ENCODE measurements at places on chromosomes 3 and 15. TPM values are rescaled to one million over a fixed set of nuclear protein-coding genes. Genes with fewer than 3 reads are reported as not detected.

TRPM1 gene
- total RNA-seq, result 3.2 TPM

SCN5A gene
- total RNA-seq, result not detected

SOX2 gene
- not detected for total RNA-seq

PLA2G4D gene
- 0.61 TPM for total RNA-seq

GPR149 gene
- total RNA-seq, result 3.2 TPM

PIF1 gene
- total RNA-seq, result 37.9 TPM

AMT gene
- total RNA-seq, result 0.14 TPM

DNA sequence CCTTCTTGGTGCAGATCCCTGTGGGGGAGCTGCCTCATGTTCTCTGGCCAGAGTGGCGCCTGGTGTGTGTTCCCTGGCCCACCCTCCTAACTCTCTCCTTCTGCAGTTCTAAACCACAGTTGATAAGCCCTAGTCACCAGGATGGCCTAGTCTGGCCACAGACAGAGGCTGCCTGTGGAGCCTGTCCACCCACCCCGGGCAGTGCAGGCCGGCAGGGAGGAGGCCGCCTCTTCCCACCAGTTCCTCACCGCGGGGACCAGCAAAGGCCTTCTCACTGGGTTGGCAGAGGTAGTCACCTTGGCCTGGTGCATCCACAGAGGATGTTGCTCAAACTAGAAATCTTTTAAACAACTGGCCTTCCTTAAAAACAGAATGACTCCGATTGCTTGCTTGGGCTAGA lies 276.4 kb upstream of the TTC14 start:
- no peak for DNase-seq

DNA sequence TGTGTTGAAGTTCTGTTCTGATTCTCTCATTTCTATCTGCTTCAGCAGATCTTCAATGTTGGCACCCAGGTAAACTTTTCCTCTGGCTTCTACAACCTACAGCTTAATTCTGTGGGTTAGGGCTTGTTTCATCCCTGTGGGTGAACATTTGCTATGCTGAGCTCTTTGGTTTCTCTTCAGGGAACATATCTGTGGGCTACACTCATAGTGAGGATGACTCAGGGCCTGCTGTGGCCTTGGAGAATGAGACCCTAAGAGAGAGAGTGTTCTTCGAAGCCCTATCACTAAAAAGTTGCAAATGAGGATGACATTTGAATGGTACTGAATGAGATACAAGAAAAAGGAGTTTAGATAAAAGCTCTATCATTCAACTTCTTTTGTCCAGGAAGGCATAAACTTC lies 346.2 kb upstream of the CBLB start:
- no peak for DNase-seq

DNA sequence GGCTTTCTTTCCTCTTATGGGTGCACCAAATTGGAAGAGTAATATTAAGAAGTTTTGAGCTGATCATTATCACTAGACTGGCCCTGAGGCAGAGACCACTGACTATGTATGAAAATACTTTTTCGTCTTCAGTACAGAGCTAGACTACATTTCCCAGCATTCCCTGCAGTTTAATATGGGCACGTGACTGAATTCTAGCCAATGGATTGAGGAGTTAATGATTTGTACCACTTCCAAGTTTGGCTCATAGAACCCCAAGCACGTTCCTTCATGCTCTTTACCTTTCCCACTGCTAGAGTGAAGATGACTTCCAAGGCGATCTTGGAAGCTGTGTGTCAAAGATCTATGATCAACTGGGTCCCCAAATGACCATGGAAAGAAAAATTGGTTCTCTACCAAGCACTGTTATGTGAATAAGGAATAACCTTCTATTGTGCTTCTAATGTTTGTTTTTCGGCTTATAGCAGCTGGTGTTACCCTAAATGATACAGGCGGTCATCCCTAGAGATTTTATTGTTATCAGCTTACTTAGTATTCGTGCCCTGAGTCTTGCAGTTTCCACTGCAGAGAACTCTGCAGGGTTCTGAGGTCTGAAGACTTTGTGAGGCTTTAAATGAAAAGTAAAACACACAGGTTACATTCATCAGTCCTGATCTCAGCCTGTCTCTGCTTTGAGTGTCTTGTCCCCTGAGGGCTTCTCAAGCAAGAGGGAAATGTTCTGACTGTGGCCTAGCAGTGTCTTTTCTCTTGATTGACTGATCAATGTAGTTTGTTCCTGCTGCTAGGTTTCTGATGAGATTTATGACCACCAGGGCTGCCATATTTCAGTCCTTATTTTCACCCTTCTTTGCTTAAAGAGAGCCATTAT lies 486.8 kb downstream of the PDCD6IP start:
- no peak for DNase-seq

- DNase-seq, result no peak
These were observed 102.7 kb downstream of the ASB7 start for GRCh38 chr15:100705065-100705464.

DNA sequence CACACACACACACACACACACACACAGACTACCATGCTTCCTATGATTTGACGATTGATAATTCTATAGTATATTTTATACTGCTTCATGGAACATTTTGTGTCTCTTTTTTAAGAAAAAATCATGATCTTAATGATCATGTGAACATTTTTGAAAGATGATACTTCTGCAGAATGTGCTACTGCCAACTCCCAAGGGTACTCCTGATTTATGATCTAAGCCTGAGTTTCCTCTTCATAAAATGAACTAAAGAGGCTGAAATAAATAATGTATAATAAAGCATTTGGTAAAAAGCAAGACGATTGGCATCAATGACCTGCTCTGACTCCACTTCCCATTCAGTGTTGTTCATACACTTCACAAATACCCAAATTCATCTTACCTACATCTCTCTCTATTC lies 333.8 kb upstream of the RBMS3 start:
- no peak for DNase-seq

DNA sequence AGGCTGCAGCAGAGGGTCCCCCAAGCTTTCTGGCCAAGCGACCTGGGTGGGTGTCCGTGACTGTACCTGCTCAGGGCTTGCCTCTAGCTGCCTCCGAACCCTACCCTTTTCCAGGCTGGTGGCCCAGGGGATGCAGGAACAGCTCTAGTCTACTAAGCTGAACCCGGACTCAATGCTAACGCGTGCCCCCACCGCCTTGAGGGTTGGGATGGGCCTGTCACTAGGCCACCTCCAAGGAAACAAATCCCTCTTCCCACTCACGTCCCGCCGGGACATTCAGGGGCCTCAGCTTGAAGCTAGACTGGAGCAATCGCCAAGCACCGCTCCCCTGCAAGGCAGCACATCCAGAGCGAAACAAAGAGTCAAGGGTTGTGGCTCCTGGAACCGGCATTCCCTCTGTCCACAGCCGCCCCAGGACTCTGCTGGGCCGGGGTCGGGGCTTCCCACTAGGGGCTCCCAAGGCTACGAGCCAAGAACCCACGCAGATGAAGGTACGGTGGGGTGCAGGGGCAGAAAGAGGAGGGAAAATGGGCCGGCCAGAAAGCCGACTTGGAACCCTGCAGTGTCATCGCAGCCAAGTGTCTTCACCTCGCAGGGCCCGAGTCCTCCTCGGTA lies 2.9 kb downstream of the FBXL22 start:
- peak; percentile 57 for DNase-seq

DNA sequence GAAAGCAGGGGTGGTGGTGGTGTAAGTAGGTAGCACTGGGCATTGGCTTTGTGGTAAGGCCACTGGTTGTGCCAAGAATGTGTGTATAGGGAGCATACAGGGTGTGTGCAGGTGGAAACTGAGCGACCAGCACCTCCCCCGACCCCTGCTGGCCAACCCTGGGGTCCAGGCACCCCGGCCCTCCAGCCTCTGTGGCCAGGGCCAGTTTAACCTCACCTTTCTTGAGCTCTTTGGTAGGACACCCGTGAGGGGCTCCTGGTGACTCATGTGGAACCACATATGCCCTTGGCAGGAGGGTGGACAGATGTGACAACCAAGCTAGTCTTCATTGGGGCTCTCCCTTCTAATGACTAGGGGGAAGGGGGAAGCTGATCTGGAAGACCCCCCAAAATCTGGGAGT lies 19.5 kb downstream of the SHF start:
- DNase-seq, result no peak

DNA sequence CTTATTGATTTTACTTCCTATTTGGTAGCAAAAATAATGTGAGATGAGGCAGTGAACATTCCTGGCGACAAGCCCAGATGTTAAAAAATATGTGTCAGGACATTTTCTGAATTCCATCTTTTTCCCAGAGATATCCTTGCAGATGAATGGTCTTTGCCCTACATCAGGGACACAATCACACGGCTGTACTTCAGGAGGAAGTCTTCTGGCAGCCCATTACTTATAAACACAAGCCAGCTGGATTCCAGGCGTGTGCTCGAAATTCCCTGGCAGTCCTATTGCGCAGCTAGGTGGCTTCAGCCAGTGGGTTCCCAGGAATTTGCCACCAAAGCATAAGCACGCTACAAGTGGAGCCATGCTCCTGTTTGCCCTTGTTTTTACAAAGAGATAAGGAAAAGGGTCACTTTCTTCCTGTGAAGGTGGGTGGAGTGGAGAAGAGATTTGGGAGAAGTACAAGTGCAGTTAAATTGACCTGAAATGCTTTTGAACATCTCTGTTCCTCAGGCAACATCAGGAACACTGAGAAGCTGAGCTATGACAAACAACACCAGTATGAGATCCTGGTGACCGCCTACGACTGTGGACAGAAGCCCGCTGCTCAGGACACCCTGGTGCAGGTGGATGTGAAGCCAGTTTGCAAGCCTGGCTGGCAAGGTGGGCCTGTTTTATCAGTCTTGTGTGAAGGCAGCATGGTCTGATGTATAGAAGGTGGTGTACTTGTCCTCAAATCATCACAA lies 257.1 kb upstream of the TRIM42 start:
- no peak for DNase-seq

DNA sequence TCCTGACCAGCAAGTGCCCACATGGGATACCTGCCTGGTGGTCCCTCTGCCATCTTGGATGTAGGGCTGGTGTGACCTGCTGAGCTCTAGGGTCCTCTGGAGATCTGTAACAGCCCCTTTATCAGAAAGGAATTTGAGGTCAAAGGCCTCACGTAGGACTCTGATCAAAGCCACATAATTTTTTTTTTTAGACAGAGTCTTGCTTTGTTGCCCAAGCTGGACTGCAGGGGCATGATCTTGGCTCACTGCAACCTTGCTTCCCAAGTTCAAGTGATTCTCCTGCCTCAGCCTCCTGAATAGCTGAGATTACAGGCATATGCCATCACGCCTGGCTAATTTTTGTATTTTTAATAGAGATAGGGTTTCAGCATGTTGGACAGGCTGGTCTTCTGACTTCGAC lies 9.5 kb downstream of the ITGB5 start:
- no peak for DNase-seq

- no peak for DNase-seq
These were observed 4.1 kb downstream of the CCR9 start for GRCh38 chr3:45890405-45890804.

GRCh38 chr15:99211926-99212325 lies 37.5 kb downstream of the TTC23 start:
- no peak for DNase-seq

DNA sequence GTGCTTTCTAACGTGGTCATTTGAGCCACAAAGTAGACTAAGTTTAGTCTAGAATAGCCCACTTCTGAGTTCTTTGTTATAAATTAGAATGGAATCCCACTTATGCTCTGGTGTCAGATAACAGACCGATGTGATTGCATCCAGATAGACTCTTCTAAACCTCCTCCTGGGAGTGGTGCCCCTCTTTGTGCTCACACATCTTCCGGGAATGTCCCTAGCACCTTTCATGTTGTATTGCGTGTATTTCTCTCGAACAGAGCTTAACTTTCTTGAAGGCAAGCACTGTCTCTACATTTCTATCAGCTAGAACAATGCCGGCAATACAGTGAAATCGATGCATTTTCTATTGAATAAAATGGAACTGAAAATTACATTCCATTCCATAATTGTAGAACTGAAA lies 23.0 kb downstream of the CP start:
- DNase-seq, result no peak

GRCh38 chr15:69403594-69403993 lies 10.6 kb upstream of the KIF23 start:
- no peak for DNase-seq

GRCh38 chr3:14353502-14353901 lies 48.9 kb upstream of the SLC6A6 start:
- no peak for DNase-seq

DNA sequence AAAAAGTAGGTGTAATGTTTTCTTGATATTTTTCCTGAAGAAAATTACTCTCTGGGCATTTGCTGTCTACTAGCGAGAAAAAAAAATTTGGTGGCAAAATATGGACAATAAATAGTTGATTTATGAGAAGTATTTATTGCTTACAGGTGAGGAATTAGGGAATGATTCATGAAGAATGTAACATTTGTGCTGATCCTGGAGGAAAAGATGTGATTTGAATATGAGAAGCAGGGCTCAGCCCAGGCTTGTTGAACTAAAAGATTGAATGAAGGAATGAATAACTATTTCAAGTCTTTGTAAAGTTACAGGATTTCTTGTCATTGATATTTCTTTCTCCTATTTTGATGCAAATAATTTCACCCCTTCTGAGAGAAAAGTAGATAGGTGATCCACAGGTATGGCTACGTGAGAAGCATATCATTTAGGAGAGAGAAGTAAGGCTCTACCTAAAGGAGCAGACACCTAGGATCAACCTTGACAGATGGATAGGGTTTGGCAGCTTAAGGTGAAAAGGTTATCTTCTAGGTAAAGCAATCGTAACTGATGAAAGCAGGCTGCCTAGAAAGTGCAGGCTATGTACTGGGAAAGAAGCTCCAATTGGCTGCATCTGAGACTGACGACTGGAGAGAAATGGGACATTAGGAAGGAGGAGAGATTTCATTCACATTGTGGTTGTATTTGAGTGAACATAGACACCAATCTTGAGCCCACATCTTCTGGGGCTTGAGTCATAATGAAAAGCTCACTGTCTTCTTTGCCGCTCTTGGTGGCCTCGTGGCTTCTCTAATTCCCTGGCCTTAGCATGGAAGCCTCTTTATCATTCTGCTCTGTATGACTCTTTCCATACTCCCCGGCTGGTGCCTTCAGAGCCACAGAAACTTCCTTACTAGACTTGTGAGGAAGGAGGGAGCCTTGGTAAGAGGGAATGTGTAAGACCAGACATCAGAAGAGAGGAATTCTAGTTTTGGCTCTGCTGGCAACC lies 106.5 kb downstream of the P3H2 start:
- peak; percentile 20 for DNase-seq

- no peak for DNase-seq
These were observed 57.4 kb upstream of the PHLDB2 start for GRCh38 chr3:111801693-111802092.

- no peak for DNase-seq
These were observed 19.2 kb upstream of the KPNA1 start for GRCh38 chr3:122533931-122534334.

GRCh38 chr15:82625136-82625535 lies 22.0 kb downstream of the CPEB1 start:
- DNase-seq, result no peak

DNA sequence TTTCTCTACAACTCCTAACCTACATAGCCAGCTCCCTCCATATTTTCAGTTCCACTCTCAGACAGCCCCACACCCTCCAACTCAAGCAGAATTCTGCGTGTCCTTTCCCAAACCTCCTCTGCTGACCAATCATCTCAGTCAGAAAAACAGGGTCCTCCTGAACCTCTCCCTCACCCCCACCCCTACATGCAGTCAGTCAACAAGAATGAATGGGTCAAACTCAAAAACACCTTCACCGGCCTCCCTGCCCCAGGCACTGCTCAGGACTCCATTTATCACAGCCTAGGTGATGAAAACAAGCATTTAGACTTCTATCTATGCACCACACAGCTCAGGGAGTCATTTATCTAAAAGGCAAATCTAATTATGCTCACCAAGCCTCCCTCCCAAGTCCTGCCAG lies 32.4 kb downstream of the MYL3 start:
- DNase-seq, result no peak

GRCh38 chr3:11362600-11362999 lies 90.4 kb downstream of the ATG7 start:
- no peak for DNase-seq

All from G401 (cell line).